Hematopoietic multipotent progenitor cell treated with erythropoietin and hydrocortisone succinate and interleukin-3 and kit ligand, for 15 days (in vitro differentiated cells): ENCODE measurements at places on chromosomes 1 and 21.

- no peak for DNase-seq
Measured at GRCh38 chr21:29486306-29486807, 187.6 kb downstream of the BACH1 start.

GRCh38 chr1:160645386-160646130 lies 1.3 kb downstream of the SLAMF1 start:
- no peak for DNase-seq

DNA sequence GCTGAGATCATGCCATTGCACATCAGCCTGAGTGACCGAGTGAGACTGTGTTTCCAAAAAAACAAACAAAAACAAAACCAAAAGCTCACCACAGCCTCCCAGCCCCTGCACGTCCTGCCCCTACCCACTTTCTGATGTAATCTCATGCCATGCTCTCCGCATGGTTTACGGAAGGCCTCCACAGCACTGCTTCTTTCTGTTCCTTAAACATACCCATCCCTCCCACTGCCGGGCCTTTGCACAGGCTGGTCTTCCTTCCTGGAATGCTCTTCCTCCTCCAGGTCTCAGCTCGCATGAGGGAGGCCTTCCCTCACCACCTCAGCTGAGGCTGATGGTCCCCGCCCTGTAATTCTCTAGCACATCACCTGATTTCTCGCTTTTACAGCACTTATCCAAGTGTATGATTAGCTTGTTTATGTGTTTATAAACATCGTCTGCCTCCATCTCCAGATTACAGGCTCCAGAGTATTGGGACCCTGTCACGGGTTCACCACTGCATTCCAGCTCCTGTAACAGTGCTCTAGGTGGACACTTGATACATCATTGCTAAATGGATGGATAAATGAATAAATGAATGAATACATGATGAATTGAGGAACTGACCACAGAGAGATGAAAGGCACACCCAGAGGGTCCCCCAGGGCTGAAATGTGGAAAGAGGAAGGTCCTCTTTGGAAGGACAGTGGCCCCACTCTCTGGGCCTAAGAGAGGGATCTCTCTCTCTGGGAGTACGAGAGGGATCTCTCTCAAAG lies 22.1 kb downstream of the TCEA3 start:
- no peak for DNase-seq

DNA sequence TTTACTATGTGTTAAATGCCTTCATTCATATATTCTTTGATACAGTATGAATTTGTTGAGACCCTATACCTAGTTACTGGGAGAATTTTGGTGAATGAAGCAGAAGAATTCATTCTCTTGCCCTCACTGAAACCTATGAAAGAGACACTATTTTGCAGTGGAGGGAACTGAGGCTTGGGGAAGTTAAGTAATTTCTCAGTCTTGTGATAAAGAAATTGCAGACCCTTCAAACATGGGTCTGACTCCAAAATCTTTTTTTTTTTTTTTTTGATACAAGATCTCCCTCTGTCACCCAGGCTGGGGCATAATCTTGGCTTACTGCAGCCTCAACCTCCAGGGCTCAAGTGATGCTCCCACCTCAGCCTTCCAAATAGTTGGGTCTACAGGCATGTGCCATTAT lies 132.1 kb downstream of the DNM3 start:
- no peak for DNase-seq

DNA sequence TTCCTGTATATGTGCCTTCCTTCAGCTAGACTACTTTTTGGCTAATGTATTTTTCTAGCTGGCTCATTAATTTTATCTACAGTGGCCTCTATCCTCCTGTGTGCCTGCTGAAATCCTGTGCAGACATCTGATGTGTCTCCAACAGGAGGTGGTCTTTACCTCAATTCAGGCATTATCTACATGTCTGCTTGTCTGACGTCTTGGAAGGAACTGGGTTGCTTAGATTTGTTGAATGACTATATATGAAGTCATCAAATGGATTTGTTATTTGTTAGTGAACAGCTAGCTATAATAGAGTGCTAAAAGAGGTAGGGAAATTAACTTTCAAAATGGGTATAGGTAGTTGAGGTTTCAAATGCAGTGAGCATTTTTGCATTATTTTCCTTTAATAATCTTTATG lies 6.7 kb downstream of the RPL5 start:
- DNase-seq, result no peak

- DNase-seq, result no peak
Measured at GRCh38 chr1:240567066-240567465, 44.9 kb downstream of the GREM2 start.
